ENCODE measurements at places on chromosomes 2 and 18.

GRCh38 chr18:54812885-54813284 lies 15.4 kb upstream of the RAB27B start:
- DNase-seq = peak; percentile 72

DNA sequence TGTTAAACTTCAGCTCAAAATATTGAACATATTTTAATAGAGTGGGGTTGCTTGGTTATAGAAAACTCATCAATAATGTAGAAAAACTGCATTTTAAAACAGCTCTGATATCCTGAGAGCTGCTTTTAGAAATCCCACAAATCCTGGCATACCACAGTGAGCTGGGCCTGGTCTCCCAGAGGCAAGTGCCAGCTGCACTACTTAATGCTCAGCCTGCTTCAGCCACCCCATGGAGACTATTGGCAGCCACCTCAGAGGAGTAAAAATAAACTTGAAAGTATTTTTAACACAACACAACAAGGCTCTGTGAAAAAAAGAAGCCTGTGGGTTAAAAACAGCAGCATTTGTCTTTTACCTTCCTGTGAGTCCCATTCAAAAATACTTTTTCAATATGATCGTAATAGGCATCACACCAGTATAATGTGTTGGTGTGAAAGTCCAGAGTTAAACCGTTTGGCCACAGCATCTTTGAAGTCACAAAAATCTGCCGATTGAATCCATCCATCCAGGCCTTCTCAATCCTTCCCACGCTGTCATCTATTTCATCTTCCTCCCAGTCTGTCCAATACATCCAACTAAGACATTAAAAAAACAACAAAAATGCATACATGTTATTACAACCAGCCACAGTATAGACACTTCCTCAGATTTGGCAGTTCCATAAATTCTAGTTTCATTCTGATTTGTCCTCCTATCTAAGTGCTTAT lies 1115.3 kb downstream of the LRP1B start:
- no peak for DNase-seq

DNA sequence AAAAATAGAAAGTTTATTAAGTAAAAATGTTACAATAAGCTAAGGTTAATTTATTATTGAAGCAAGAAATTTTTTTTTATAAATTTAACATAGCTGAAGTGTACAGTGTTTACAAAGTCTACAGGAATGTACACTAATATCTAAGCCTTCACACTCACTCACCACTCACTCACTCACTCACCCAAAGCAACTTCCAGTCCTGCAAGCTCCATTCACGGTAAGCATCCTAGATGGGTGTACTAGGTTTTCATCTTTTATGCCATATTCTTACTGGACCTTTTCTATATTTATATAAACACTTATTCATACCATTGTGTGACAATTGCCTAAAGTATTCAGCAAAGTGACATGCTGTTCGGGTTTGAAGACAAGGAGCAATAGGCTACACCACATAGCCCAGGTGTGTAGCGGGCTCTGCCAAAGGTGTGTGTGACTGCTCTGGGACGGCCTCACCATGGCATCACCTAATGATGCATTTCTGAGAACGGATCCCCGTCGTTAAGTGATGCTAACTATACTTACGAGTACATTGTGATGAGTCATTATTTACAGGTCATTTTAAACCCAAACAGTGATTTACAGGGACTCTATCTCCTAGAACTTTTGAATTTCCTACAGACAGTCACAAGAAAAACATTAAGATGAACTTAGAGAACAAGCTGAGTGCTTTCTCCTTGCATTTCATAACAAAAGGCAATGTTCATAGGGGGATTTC lies 76.3 kb upstream of the ID2 start:
- no peak for DNase-seq

- no peak for DNase-seq
These were observed 2.1 kb downstream of the EML6 start for GRCh38 chr2:54725343-54726099.

- no peak for DNase-seq
These were observed 568.1 kb downstream of the KCNJ3 start for GRCh38 chr2:155266583-155266982.

GRCh38 chr2:9979977-9980376 lies 28.5 kb downstream of the GRHL1 start:
- DNase-seq = no peak

DNA sequence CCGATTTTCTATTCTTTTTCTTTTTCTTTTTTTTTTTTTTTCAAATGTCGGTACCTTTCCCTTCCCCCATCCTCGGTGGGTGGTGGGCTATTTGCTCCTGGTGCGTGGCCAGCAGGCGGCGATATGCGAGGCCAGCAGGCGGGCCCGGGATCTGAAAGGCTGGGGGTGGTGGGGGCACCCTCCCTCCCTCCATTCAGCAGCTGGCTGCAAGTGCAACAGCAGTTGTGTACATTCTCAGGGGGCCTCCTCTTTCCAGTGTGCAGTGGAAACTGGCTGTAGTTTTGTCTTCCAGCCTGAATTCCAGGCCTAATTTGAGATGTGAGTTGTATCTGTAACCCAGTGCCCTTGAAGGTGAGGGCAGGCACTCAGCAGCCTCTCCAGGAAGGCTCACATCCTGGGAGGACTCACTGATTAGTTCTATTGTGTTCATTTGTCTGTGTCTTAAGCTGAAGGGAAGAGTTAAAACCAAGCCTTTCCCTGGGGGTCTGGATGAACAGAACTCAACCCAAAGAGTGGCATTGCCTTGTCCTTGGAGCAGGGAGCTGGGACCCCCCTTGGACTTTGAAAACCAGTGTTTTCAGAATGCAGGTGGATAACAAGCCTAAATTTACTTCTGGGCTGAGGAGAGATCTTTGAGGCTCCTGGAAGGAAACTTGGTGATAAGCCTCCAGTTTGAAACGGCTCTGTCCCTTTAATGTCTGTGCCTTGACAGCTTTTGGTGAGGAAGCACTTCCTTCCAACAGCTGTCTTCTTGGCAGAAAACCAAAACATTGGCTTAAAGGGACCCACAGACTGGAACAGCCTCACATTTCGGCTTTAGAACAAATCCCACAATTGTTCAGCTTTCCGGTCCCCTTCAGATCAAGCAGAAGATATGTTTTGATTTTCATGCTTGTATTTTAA lies 3.3 kb downstream of the MYCN start:
- DNase-seq = no peak

GRCh38 chr2:70977605-70978205 lies 725 bp upstream of the ANKRD53 start:
- no peak for DNase-seq

- no peak for DNase-seq
These were observed 120.5 kb upstream of the MC4R start for GRCh38 chr18:60493066-60493465.

DNA sequence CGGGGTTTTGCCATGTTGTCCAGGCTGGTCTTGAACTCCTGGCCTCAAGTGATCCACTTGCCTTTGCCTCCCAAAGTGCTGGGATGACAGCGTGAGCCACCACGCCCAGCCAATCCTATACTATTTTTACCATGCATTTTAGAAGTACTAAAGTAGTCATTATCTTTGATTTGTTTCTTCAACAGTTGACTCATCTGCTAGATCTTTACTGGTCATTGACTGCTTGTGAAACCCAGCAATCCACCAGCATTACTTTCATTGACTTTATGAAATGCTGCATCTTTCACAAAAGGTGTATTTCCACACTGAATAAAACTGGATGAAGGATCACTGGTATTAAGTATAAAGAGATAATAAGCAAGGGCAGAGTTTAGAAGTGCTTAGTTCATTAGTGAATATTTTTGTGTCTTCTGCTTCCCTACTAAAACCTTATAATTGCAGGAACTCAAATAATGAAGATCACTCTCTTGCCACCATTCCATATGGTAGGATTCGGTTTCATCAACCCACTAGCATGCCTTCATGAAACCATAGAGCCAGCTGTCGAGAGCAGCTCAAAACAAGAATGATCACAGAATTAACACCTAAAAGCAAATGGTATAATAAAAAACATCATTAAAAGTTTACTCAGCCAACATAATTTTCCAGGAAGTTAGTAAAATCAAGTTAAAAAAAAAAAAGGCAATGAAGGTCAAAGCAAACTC lies 33.1 kb downstream of the IRS1 start:
- no peak for DNase-seq

- DNase-seq = no peak
These were observed 18.9 kb upstream of the FZD7 start for GRCh38 chr2:202014759-202015211.

DNA sequence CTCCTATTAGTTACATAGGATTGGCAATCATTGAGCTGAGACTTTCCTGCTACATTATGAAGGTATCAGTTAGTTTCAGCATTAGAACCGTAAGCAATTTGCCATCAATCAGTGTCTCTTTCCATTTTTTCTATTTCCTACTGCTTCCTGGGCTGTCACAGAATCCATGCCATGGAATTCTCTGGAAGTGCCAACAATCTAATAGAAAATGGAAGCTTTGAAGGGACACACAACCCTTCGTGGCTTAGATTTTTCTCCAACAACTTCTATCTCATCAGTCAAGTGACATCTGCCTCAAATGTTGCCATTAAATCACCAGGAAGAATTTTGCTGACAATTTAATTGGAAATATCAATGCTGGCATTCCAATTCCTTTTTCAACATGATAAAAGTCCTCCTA lies 183.5 kb upstream of the PARD3B start:
- no peak for DNase-seq

GRCh38 chr2:61016392-61017002 lies 1.0 kb upstream of the PEX13 start:
- DNase-seq = no peak

DNA sequence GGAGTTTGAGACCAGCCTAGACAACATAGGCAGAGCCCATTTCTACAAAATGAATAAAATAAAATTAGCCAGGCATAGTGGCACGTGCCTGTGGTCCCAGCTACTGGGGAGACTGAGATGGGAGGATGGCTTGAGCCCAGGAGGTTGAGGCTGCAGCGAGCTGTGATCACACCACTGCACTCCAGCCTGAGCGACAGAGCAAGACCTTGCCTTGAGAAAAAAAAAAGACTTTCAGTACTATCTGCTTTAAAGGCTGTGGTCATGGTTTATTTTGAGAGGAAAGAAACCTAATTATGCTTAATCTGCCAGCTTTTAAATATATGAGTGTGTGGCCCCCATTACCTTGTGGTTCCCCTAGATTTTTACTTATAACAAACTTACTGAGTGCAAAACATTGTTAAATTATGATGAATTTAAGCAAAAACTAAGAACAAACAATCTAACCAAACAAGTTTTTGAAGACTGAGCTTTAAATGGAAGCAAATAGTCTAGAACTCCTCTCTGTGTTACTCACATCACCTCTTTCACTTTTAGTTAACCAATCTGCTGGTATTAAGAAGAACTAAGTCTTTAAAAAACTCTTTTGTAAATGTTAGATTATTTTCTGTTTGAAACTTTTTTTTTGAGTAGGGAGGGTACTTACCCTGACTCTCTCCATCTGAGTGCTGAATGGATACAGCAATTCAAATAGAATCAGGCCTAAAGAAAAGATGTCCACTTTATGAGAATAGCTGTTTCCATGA lies 65.4 kb downstream of the EIF2AK3 start:
- DNase-seq = no peak

- no peak for DNase-seq
These were observed 125.7 kb upstream of the PXDN start for GRCh38 chr2:1869987-1870386.

- DNase-seq = no peak
These were observed 62.0 kb upstream of the POMC start for GRCh38 chr2:25230198-25230947.

GRCh38 chr2:79180092-79180491 lies 20.5 kb upstream of the REG3A start:
- no peak for DNase-seq

Measured in hematopoietic multipotent progenitor cell (in vitro differentiated cells).